ENCODE measurements at places on chromosomes 1 and 21.

- no peak for DNase-seq
Observed at GRCh38 chr1:1049318-1050165, 24.6 kb downstream of the RNF223 start.

DNA sequence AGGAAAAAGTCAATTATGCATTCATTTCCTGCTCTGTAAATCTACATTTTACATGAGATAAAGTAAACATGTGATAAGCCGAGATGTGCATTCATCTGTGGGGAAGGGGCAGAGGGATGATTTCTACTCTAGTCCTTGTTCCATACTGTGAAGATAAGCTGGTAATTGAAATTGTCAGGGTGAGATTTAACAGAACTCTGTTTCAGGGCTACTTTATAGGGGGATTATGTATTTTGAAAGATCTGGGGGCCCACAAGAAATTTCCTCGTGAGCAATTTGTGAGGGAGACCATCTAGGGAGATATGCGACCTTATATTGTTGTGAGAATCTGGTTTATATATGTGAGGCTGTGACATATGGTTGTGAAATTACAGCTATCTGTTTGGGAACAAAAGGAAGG lies 73.1 kb upstream of the KCNK1 start:
- no peak for DNase-seq

GRCh38 chr1:233081735-233082134 lies 131.3 kb downstream of the NTPCR start:
- no peak for DNase-seq

DNA sequence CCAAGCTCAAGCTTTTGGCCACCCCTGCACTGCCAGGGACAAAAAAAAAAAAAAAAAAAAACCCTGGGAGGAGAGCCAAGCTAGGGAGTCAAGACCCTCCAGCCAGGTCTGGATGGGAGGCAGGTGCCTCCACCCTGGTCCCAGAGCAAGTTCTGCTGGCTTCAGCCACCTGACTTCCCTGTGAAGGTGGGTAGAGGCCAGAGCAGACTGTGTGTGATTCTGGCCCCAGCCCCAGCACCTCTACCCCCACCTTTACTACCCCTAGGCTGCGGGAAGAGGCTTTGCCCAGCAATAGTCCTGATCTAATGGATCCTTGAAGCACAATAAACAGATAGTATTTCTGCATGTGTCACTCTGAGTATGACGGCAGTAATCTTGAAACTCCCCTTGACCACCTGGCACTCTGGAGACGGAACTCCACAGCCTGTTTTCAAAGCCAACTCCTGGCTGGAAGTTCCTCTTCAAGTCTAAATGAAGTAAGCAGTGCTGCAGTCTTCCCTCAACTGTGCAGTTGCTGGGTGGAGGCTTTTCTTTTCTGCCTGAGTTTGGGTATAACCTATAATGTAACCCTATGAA lies 9.8 kb downstream of the PDZK1IP1 start:
- DNase-seq: no peak

DNA sequence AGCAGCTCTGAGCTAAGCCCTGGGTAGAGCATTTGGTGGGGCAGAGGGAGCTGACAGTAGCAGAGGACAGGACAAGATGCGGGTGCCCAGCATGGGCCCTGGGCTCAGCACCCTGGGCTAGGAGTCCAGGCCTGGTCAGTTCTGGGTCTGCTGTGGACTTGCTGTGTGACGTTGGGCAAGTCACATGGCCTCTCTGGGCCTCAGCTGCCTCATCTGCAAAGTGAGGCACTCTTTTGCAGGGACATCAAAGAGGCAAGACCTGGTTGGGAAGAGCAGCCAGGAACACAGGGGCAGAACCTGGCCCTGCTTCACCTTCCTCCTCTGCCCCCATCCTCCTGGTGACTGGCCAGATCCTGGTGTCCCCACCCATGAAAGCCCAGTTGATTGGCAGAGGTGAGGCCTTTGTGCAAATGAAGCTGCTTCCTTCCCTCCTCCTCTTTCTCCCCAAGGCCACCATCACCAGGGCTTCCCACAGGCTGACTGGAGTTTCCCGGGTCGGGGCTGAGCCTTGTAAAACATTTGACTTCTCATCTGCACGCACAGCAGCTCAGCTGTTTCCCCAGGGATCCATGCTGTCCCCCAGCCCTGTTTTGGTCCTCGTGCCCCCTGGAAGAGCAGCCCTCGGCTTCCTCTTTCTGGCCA lies 350.5 kb downstream of the MATN1 start:
- DNase-seq: no peak

GRCh38 chr1:40951943-40952743 lies 27.4 kb upstream of the CTPS1 start:
- peak; percentile 76 for DNase-seq

- DNase-seq: no peak
Observed at GRCh38 chr21:33023574-33024200, 2.0 kb upstream of the OLIG2 start.

GRCh38 chr1:157520386-157520935 lies 31.9 kb downstream of the FCRL5 start:
- no peak for DNase-seq

- DNase-seq: no peak
Observed at GRCh38 chr1:38243106-38243505, 196.5 kb upstream of the POU3F1 start.

GRCh38 chr1:14513111-14513510 lies 85.4 kb upstream of the KAZN start:
- DNase-seq: no peak

- DNase-seq: no peak
Observed at GRCh38 chr1:159953536-159954515, at the start of gene SLAMF9. TSS of gene SLAMF9 (minus strand) at chr1:159954237. CDS start at chr1:159954137, 100 bp downstream.

DNA sequence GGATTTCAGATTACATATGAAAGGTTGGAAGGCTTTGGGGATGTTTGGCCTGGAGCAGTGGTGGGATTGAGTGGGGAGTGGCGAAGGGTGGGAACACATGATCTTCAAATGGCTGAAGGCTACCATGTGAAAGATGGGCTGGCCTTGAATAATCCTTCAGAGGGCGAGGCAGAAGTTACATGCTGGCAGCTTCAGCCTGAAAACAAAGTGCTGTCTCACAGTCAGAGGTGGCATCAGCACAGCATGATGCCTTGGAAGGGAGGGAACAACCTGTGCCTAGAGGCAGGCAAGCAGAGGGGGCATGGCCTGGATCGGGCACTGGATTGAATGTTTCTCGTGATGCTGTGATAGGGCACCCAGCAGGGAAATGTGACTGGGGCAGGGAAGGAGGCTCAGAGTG lies 130.8 kb downstream of the BEND5 start:
- DNase-seq: no peak

GRCh38 chr1:90989990-90990389 lies 31.8 kb downstream of the ZNF644 start:
- no peak for DNase-seq

DNA sequence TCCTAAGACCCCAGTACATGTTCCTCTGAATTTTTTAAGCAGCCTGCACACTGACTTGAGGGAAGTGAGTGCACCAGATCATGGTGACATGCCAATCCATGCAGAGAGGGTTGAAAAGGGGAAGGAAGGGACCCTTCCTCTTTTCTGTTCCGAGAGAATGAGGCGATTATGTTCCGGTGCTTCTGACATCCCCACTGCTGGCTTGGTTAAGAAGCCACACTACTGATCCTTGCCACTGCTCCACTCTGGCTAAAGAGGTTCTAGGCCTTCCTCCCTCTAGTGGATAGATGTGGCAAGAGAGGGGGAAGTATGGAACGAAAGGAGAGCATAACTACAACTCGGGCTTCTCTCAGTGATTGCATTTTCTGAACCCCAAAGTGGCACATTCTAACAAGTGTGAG lies 1.8 kb upstream of the CYB5R1 start:
- peak; percentile 79 for DNase-seq

GRCh38 chr1:243921111-243921510 lies 71.1 kb upstream of the AKT3 start:
- DNase-seq: no peak

DNA sequence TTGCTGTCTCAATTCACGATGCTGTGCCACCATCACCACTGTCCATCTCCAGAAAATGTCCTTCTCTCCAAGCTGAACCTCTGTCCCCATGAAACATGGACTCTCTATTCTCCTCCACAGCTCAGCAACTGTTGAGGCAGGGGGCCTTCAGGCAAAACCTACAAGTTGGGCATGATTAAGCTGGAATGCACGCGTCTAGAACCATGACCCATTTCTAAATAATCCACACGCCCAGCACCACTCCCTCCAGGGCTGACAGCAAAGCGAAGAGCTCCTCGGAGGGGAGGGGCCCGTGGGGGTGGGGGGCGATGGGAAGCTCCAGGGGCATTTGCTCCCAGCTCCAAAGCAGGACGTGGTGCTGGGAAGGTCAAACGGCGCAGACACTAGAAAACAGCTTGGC lies 3.3 kb upstream of the HES5 start:
- DNase-seq: no peak

GRCh38 chr1:40849801-40850592 lies 12.2 kb downstream of the CITED4 start:
- peak; percentile 81 for DNase-seq

DNA sequence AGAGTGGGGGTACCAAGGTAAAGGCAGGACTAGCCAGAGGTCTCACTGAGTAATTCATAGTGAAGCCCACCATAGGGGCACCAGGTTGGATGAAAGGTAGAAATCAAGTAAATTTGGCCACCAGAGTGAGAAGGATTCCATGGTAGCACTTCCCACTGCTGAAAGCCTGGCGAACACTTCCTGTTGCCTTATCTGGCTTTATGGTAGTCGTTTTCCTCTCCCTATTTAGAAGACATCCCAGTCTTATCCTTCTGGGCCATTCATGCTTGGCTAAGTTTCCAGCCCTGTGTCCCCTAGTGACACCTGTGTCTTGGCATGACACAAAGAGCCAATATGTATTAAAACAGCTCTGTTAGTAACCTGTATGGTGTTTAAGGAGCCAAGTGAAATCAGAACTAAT lies 74.3 kb upstream of the SIPA1L2 start:
- no peak for DNase-seq

DNA sequence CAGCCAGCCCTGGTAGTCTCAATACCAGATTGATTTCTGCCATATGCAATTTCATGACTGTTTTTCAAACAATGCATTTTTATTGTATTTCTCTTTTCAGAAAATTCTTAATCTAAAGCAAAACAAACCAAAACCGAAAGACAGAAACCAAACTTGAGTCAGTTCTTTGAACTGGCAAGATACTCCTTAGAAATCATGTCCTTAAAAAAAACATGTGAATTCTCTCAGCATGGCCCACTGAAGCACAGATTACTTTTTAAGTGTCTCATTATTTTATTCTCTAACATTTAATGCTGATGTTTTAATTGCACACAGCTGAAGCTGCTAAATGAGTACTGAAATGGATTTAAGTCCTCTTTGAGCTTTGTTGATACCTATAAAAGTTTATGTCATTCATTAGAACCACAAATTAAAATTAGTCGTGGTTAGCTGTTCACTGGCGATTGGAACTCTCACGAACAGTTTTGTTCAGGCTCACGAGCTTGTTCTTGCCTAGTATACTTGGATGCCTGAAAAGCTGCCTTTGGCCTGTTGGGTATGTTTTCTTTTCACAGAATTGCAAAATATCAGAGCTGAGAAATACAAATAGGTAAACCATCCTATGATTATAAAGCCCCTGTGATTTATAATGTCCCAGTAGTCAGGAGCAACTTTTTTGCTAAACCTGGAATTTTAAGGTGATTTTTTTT lies 87.5 kb downstream of the CAMTA1 start:
- no peak for DNase-seq

DNA sequence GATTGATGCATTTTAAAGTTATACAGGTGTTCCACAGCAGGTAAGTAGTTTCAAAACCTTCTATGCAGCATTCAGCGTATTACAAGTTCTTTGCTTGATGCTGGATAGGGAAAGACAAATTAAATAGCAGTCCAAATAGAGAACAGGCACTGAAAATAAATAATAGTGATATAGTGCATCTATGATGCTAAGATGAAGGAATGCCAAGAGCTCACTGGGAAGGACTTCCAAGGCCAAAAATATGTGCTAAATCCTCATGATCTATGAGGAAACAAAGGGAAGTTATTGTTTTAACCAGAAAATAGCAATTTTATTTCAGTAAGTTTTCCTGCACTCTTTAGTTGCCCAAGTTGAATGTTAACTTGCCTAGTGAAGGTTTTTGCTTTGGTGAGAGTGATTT lies 127.8 kb upstream of the GREM2 start:
- no peak for DNase-seq

DNA sequence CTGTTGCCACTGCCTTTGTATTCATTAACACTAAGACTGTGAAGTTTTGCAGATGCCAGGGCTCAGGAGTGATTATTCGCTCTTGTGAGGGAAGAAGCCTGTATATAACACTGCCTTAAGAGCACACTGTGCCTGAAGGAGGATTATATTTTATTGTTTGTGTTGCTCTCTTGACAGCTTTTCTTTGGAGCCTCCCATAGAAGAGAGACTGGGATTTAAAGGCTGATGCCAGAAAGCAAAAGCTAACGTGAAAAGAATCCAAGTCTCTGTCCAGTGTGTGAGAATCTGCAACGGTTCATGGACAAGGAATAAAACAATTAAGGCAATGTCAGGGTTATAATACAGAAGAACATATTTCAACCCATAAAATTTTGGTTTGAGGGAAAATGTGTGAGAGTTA lies 316.8 kb downstream of the NFIA start:
- no peak for DNase-seq

GRCh38 chr1:185861630-185862029 lies 127.4 kb downstream of the HMCN1 start:
- DNase-seq: no peak
